ENCODE measurements at places on chromosomes 16 and 17.

GRCh38 chr17:74234486-74234885 lies 21.1 kb downstream of the TTYH2 start:
- DNase-seq: no peak

DNA sequence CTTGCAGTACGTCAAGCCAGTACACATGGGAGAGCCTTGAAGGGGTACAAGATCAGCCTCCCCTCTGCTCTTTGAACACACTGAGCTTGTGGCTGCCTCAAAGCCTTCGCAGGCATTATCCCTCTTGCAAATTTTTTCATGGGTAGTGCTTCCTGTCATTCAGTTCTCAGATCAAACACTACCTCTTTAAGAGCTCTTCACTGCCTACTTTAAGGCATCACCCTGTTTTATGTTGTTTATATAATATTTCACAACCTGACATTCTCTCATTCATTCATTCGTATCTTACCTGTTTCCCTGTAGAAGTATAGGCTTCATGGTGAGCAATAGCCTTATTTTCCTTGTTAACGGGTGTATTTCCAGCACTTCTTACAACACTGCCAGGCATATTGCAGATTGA lies 269.1 kb downstream of the CDH13 start:
- no peak for DNase-seq

DNA sequence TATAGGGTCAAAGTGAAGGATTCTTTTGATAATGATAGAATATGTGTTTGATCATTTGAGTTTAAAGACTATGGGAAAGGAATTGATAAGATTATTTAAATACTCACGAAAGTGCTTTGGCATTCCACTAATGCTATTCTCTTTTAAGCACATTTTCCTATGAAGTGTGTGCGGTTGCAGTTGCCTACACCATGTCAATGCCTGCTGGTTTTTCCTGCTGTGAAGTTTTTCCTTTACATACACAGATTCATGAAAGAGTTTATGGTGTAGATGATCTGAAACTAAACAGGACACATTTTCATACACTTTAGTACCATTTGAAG lies 78.7 kb downstream of the VMP1 start:
- DNase-seq: no peak

DNA sequence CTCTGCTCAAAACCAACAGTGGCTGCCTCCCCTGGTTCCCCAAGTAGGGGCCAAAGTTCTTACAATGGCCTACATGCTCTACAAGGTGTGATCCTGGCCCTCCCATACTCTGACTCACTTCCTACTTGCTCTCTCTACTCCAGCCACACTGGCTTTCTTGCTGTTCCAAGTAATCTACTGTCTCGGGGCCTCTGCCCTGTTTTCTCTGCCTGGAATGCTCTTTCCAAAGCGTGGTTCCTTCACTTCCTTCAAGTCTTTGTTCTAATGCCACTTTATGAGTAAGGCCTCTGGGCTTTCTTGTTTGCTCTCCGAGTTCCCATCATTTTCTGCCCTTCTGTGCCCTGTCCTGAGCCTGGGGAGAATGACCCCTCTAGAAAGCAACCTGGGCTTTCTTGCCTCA lies 4.1 kb upstream of the CDH3 start:
- DNase-seq: no peak

- no peak for DNase-seq
Measured at GRCh38 chr16:85123891-85124635, 11.8 kb upstream of the CIBAR2 start.

- no peak for DNase-seq
Measured at GRCh38 chr16:57693550-57693949, 1.1 kb upstream of the DRC7 start.

- DNase-seq: peak; percentile 86
Measured at GRCh38 chr16:79089735-79090284, 510.7 kb downstream of the MAF start.

- DNase-seq: no peak
Measured at GRCh38 chr16:81060576-81061306, 16.3 kb downstream of the C16orf46 start.

DNA sequence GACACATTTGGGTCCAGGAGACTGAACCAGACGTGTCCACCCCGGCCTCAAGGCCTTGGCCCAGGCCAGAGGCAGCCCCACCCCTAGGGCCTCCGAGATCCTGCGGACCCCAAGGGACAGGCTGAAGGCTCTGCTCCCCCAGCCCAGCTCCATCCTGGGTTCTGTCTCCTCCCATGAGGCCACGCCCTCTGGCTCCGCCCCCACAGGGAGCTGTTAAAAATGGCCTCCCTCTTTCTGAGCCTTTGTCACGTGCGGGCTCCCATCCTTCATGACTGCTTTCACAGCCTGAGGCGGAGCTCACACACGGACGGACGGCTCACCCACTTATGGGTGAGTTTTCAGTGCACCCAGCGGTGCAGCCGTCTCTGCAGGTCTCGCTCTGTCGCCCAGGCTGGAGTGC lies 6.5 kb upstream of the CACNA1H start:
- DNase-seq: no peak

DNA sequence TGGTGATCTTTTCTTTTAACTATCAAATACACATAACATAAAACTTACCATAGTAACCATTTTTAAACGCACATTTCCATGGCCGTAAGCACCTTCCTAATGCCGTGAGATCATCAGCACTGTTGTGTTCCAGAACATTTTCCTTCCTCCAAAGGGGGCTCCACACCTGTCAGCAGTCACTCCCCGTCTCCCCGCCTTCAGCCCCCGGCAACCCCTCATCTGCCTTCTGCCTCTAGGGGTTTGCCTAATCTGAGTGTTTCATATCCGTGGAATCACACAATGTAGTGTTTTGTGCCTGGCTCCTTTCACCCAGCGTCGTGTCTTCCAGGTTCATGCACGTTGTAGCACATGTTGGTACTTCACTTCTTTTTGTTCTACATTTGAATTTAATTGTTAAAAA lies 350.1 kb upstream of the TNRC6C start:
- no peak for DNase-seq

- no peak for DNase-seq
Measured at GRCh38 chr17:60161598-60162330, 12.0 kb downstream of the CA4 start.

- no peak for DNase-seq
Measured at GRCh38 chr16:57588831-57589230, 39.6 kb upstream of the ADGRG1 start.

DNA sequence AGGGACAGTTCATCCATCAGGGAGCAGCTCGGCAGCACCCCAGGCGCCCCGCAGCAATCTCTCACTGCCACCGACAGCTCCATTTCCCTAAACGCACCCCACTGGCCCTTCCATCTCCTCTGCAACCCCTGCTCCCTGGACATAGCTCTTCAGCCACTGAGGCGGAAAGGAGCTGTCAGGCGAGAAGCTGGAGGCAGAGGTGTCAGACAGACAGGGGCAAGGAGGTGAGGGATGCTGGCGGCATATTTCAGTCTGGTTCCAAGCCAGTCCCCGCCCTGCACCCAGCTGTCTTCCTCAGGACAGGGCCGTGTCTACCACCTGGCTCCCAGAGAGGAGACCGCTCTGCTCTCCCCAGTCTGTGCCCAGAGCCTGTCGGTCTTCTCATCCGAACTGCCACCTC lies 9.7 kb downstream of the ACLY start:
- no peak for DNase-seq

DNA sequence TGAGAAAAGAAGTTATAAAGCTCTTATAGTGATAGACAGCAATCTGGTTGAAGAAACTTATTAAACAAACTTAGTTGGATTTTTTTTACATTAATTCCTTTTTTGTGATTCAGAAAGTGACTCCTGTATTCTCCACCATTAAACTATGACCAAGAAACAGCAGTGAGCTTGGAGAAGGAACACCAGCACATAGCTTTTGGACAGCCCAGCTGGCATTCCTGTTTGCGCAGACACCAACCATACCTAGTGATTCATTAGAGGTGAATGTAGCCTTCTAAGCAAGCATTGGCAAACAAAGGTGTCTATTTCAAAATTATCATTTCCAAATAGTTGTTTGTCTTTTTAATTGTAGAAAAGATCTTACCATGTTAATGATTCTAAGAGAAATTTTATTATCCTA lies 94.4 kb downstream of the STXBP4 start:
- no peak for DNase-seq

- DNase-seq: no peak
Measured at GRCh38 chr16:30351586-30352419, 3.3 kb downstream of the CD2BP2 start.

DNA sequence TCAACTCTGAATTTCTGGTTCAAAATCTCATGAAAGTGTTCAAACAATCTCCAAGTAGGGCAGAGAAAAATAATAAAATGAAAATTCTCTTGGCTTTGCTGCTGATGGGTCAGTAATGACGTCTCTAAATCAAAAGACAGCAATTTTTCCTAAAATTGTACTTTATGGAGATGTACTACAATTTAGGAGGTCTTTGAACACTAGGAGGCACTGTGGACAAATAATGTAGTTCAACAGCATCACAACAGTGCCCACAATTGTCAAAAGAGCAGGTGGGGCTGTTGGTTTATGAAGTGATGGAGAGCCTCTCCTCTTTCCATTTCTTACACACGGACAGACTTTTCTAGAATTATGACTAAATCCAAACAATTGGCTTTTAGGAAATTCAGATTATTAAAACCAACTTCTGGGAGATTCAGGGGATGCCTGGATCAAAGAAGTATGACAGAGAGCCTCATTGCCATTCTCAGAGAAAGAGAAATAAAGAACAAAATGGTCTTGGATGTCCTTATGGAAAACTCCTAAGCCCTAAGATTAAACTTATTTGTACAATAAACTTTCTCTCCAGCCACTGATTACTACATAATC lies 23.8 kb downstream of the EZH1 start:
- peak; percentile 17 for DNase-seq

- no peak for DNase-seq
Measured at GRCh38 chr17:71975331-71975801, 145.5 kb upstream of the SOX9 start.

DNA sequence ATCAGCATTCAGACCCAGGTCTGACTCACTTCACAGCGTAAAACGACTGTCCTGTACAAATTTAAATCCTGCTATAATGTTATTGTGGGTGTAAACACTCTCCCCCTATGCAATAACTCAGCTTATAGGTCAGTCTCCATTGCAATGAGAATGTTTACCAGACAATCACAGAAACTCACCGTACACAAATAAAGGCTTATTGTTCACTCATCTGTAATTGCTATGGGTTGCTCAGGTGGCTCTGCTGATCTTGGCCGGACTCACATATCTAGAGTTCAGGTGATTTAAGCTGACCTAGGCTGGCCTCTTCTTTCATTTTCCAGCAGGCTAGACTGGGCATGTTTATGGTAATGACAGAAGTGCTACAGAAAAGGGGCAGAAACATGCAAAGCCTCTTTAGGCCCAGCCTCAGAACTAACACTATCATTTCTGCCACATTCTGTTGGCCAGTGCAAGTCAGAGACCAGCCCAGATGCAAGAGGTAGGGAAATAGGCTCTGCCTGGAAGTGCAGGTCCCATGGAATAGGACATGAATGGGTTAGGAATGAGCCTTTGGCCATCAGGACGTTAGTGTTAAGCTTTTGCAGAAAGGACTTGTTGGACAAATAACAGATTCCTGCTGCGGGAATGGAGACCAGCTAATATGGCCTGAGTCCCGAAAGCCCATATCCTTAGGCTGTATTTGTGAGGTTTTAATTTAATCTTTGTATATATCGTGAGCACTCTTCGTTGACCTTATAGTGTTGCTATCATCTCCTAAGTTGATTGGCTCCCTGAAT lies 44.0 kb downstream of the HLF start:
- DNase-seq: no peak

DNA sequence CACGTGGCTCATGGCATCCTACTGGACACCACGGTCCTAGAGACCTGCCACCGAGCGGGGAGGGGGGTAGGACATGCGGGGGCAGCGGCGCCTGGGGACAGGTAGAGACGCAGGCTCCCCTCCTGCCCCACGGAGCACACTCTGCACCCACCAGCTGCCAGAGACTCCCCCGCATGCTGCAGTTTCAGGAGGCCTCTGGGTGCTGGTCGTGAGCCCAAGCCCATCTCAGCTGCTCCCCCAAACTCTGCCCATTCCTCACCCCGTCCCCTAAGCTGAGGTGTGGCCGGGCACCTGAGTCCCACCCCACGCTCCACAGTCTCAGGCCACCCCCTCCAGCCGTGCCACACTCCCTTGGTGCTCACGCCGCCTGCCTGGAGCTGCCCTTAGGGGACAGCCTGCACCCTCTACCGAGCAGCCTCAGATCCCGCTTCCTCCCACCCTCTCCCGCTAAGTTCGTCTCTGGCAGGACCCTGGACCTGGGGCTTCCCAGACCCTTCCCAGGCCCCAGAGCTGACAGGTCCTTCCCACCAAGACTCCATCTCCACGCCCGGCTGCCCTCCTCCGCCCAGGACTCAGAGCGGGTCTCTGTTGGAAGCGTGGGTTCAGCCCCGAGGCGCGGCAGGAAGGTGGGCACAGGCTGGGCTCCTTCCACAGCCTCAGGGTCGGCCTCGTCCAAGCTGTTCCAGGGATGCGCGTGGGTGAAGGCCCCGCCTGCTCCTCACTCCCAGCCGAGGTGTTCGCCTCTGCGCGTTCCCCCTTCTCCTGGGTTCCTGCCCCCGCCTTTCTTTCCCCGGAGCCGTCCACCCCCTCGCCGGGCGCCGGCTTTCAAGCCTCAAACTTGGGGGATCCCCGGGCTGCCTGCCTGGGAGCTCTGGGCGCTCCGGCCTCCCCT lies 1.3 kb downstream of the RAB40B start:
- no peak for DNase-seq

DNA sequence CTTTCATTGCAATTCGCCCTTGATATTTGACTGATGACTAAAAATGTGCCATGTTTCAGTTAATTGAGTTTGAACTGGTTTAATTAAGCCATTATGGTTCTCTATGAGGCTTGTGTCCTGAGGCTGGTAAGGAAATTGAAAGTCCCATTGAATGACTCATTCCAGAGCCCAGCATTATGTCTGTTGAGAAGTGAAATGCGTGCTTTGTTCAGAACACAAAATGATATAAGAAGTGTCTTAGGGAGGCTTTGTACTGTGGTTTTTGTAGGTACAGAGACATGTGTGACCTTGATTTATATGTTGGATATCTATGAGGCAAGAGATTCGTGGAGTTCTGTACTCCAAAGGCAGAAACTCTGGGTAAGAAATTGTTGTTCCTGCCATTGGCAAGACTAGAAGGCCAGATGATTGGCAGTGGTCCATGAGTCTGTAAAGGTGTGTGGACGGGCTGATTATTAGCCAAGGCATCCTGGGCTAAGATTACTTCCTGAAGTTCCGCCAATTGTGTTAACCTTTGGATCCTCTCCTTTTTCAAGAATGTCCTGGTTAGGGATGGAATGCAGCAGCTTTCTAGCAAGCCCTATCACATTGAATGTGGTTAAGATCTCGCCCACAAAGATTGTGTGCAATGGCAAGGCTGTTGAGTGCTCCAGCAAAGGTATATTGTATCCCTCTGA lies 103.7 kb downstream of the NPIPB5 start:
- DNase-seq: no peak

GRCh38 chr17:74009056-74009625 lies 194.3 kb upstream of the RPL38 start:
- no peak for DNase-seq

- DNase-seq: peak; percentile 16
Measured at GRCh38 chr17:78168242-78168902, at the start of gene SYNGR2. SYNGR2 (plus strand) TSS chr17:78168581; CDS start chr17:78168617, 36 bp downstream.

- DNase-seq: no peak
Measured at GRCh38 chr16:73735018-73735417, 561.6 kb upstream of the PSMD7 start.
